ENCODE measurements at places on chromosomes 4 and X.

GRCh38 chr4:38503689-38504395 is 160.2 kb upstream of the KLF3 start:
- no peak for DNase-seq

GRCh38 chrX:1500701-1501624 is 36.0 kb downstream of the P2RY8 start:
- DNase-seq, result no peak

GRCh38 chr4:152815078-152815477 is 35.3 kb downstream of the ARFIP1 start:
- no peak for DNase-seq

- DNase-seq, result no peak
Measured at GRCh38 chr4:138706201-138706600, 309.4 kb upstream of the NOCT start.

- no peak for DNase-seq
Measured at GRCh38 chrX:136674270-136674985, 26.5 kb downstream of the CD40LG start.

DNA sequence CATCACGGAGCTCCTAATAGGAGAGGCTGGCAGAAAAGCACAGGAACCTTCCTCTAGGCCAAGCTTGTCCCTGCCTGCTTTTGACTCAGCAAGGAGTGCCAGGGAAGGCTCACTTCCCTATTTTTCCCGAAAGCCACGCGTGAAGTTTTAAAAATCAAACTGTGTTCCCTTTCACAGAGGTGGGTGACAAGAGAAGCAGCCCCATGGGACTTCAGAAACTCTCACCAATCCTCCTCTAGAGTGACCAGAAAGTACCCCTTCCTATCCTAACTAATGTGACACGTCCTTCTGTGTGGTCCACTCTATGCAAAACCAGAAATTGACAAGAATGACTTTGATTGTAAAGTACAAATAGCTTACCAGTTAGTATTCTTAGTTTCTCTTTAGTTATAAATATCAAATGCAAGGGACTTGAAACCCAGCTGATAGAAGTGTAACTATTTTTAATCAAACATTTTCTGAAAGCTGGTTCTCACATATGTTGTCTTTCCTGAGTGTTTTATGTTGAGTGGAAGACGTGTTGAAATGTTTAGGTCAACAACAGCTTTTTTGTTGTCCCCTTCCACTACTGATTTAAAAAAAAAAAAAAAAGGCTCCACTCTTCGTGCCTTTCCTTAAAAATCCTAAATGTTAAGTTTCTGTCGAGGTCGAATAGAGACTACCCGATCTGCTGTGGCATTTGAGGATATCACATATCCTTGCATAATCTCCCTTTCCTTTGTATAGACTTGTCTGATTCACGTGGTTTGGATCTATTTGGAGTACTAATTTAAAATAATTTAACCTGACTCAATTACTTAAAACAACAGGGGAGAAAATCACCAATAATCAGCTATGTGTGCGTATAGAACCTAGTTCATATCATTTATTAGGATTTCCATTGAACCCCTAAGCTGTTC is 42.1 kb downstream of the NFKB1 start:
- DNase-seq, result no peak

GRCh38 chr4:76614589-76614988 is 179.6 kb downstream of the SHROOM3 start:
- no peak for DNase-seq

GRCh38 chr4:142091691-142092182 is 455.4 kb downstream of the IL15 start:
- no peak for DNase-seq

DNA sequence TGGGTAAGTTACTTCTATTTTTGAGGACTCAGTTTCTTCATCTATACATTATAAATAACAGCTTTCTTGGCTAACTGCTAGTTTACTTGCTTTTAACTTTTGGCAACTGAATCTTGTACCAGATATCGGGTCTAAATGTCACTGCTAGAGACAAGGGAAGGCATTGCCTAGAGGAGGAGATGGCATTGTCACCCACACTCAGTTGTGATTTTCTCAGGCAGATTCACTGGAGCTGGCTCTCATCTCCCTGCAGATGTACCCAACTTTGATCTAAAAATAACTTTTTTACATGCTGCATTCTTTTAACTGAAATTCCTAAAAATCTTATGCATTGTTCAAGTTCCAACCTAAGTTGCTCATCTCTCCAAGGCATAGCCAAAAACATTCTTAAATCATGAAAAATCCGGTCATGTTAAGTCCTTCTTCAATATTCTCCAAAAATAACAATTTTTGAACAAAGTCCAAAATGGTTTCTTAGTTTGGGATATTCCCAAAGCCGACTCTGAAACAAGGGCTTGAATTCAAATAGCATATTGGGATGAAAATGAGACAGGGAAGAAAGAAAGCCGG is 469.0 kb upstream of the BOD1L1 start:
- no peak for DNase-seq

DNA sequence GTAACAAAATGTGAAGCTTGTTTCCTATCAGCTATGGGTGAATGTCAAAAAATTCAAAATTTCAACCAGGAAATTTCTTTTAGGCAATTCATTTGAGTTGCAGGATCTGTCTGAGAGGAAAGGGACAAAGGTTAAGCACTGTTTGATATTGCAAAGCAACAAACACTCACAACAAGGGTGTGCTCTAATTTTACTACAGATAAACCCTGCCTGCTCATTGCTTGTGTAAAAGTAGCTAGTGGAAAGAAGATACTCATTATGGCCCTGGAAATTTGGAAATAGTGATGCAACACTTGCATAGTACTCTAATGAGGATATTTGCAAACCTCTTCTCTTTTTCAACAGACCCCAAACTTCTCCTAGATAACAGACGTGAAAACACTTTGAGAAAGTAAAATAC is 27.1 kb downstream of the FAM47E start:
- DNase-seq, result no peak

- DNase-seq, result no peak
Measured at GRCh38 chrX:10050481-10050880, 83.3 kb downstream of the CLDN34 start.

GRCh38 chr4:87973283-87974169 is 2.0 kb upstream of the SPP1 start:
- DNase-seq, result peak; percentile 70

GRCh38 chr4:155787113-155787710 is 28.4 kb downstream of the GUCY1B1 start:
- DNase-seq, result no peak

DNA sequence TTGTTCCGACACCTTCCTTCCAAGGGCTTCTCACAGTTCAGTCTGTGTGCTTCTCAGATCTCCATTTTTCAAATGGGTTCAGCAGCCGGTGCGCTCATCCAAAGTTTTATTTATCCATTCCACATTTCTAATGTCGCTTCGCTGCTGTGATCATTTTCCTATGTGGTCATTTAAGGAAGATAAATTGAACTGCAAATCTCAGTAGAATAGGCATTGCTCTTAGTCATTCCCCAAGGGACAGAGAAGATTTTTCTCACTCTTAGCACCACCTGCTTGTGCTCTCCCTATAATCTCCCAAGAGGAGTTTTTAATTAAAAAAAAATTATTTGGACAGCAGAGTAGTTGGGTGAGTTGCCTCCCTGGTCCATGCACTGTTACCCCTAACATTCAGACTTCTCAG is 278.9 kb upstream of the GATB start:
- no peak for DNase-seq

DNA sequence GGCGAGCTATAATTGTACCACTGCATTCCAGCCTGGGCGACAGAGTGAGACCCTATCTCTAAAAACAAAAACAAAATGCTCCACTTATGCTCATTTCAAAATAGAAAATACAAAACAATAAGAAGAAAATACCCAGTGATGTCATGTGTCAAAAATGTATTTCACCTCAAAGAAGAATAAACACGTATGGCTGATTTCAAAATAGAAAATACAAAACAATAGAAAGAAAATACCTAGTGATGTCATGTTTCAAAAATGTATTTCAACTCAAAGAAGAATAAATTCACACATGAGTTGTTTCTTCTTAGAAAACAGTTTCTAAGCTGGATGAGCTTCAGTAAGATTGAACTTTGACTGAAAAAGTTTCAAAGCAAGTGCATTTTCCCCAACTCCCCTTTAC is 20.3 kb upstream of the PDCL2 start:
- DNase-seq, result no peak

DNA sequence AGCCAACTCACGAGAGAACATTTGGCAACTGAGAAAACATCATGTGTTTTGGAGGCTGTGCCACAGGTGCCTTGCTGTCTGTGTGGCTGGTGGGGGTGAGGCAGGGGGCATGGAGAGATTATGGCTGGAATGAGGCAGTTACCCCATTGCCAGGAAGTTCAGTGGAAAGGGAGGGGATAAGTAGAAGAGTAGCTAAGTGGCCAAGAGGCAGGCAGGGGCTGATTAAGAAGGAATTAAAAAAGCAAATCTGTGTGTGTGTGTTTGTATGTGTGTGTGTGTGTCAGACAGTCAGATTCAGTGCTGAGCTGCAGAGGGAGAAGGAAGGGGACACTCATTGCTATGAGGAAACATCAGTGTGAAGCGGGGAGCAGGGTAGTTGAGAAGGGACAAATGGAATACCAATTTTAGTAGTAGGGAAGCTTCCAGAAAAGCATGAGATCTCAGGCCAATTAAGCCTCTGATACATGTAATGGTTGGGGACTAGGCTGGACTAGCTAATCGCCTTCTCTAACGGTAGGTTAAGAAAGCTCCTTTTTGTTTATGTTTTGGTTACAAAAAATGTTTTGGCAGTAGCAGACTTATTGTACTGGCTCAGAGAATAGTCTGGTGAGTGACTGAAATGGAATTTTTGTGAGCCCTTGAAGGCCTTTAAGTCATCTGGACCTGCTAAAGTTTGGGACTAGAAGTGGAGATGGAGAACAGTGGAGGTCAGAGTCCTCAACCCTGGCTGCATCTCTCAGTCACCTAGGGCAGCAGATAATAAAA is 18.5 kb downstream of the TMEM164 start:
- DNase-seq, result no peak

DNA sequence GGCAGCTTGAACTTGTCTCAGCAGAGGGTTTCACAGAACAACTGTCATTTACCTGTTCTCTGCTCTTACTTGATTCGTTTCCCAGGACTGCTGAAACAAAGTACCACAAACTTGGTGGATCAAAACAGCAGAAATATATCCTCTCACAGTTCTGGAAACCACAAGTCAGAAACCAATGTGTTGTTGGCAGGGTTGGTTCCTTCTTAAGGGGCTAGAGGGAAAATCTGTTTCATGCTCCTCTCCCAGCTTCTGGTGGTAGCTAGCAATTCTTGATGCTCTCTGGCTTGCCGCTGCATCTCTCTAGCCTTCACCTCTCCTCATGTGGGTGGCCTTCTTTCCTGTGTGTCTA is 4.7 kb downstream of the TLR8 start:
- DNase-seq, result no peak

GRCh38 chr4:81492606-81493230 is 21.0 kb upstream of the RASGEF1B start:
- no peak for DNase-seq

- DNase-seq, result no peak
Measured at GRCh38 chr4:3307060-3307459, 14.2 kb downstream of the RGS12 start.

All from NCI-H1417 (cell line).